Right renal cortex interstitium (tissue), 3 donors: ENCODE measurements at places on chromosomes 7 and 10. TPM values are rescaled to one million over a fixed set of nuclear protein-coding genes. Genes with fewer than 3 reads are reported as not detected.

GRCh38 chr10:24784061-24784460 is 60.4 kb upstream of the ARHGAP21 start:
- no peak for DNase-seq

Gene HMX2
- 1.4 TPM for polyA plus RNA-seq

GRCh38 chr10:70832852-70833528 is 17.2 kb downstream of the SGPL1 start:
- DNase-seq: no peak

- DNase-seq: no peak
These were observed 12.2 kb downstream of the GSAP start for GRCh38 chr7:77403957-77404356.

GRCh38 chr7:98133181-98133580 is 26.5 kb downstream of the LMTK2 start:
- no peak for DNase-seq

DNA sequence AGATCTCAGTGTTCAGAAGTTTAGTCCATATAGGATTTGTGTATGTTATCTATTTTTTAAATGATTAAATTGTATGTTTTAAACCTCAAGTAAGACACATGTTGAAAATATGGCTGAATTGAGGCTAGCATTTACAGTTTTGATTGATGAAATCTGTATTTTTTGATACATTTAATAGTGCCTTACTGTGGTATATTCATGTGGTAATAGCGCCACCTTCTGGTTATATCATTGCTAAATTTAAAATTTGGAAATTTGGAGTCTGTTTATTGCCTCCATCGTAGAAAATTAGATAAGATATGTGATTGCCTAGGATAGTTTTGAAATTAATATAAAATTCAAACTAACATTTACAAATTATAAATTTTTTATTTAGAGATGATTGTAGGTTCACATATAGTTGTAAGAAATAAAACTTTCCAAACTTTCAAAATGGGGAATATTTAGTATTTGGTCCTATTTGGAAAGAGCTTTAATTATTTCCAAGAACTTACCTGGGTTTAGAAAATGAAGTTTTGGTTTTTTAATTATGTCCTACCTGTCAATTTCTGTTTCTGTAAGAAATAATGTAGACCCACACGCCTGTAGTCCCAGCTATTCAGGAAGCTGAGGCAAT is 19.1 kb upstream of the ARMS2 start:
- no peak for DNase-seq

- DNase-seq: no peak
These were observed 15.6 kb downstream of the RHEB start for GRCh38 chr7:151503902-151504714.

Gene OR6V1
- not detected for polyA plus RNA-seq

DNA sequence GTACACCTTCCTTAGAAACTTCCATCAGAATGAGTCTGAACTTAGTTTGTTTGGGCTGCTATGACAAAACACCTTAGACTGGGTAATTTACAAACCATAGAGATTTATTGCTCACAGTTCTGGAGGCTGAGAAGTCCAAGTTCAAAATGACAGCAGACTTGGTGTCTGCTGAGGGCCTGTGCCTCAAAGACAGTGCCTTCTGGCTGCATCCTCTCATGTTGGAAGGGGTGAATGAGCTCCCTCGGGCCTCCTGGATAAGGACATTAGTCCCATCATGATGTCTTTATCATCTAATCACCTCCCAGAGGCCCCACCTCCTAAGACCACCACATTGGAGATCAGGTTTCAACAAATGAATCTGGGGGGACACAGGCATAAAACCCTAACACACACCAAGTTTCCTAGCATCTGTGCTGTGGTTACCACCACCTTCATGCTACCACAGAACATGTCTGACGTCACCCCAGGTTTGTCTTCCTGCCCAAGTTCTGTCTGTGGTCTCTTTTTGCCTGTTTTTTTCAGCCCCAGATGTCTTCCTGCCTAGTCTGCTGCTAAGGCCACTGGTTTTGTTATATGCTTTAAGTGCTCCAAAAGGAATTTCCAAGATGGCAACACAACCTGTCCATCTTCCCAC is 150.9 kb upstream of the COBL start:
- no peak for DNase-seq

GRCh38 chr10:64275774-64276173 is 754.6 kb downstream of the REEP3 start:
- DNase-seq: no peak

Gene POU6F2
- polyA plus RNA-seq: 0.19 TPM

Gene DKK1
- 53.0 TPM for polyA plus RNA-seq

Gene TMEM229A
- 0.16 TPM for polyA plus RNA-seq

Gene DNAH11
- polyA plus RNA-seq: 1.6 TPM

GRCh38 chr7:98305951-98306535 is 24.6 kb downstream of the BRI3 start:
- no peak for DNase-seq

GRCh38 chr7:88218429-88218745 is 1.5 kb downstream of the SRI start:
- no peak for DNase-seq
